Uterus (tissue), 4 donors: ENCODE measurements at places on chromosomes 4 and X. TPM values are rescaled to one million over a fixed set of nuclear protein-coding genes. Genes with fewer than 3 reads are reported as not detected.

The EREG gene
- total RNA-seq: not detected

The RTL3 gene
- not detected for total RNA-seq

DNA sequence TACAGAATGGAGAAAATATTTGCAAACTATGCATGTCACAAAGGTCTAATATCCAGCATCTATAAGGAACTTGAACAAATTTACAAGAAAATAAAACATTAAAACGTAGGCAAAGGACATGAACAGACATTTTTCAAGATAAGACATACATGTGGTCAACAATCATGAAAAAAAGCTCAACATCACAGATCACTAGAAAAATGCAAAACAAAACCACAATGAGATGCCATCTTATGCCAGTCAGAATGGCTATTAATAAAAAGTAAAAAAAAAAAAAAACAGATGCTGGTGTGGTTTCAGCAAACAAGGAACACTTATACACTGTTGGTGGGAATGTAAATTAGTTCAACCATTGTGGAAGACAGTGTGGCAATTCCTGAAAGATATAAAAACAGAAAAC lies 75.8 kb upstream of the IL13RA2 start:
- no peak overlapping the region for H3K27ac ChIP-seq
- no peak overlapping the region for H3K4me3 ChIP-seq
- no peaks in the 10 kb centered on the region for H3K36me3 ChIP-seq

DNA sequence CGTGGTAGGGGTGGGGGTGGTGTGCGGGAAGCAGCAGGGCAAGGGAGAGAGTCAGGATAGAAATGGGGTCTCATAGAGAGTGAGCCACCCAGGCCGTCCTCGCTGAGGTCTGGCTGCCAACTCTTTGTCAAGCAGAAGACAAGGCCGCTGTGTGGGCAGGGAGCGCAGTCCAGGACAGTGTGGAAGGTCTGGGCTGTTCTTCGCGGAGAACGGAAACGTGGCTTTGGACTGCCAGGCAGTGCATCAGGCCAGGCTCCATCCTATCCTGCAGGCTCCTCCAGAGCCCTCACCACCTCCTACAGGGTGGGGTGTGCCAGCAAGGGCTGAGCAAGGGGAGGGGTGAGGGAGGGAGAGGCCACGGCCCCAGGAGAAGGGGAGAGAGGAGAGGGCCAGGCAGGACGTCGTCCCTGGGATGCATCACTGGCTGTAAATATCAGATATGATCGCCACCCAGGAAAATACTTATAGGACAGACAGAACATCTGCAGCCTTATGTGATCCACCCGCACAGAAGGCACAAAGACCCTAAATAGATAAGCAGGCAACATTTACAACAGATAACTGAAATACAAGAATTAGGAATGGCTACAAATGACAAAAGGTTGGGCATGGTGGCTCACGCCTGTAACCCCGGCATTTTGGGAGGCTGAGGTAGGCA lies 85.3 kb downstream of the ABLIM2 start:
- no peak for DNase-seq
- H3K36me3 ChIP-seq: no peaks in the 10 kb centered on the region
- H3K27me3 ChIP-seq: peaks cover 12% of the 10 kb centered on the region
- H3K27ac ChIP-seq: no peak overlapping the region
- no peaks in the 10 kb centered on the region for H3K4me1 ChIP-seq
- H3K4me3 ChIP-seq: no peak overlapping the region

- no peaks in the 10 kb centered on the region for H3K36me3 ChIP-seq
- no peak overlapping the region for H3K27ac ChIP-seq
- no peak for DNase-seq
- no peaks in the 10 kb centered on the region for H3K27me3 ChIP-seq
These were observed 184.9 kb upstream of the DKK2 start for GRCh38 chr4:107220976-107221375.

DNA sequence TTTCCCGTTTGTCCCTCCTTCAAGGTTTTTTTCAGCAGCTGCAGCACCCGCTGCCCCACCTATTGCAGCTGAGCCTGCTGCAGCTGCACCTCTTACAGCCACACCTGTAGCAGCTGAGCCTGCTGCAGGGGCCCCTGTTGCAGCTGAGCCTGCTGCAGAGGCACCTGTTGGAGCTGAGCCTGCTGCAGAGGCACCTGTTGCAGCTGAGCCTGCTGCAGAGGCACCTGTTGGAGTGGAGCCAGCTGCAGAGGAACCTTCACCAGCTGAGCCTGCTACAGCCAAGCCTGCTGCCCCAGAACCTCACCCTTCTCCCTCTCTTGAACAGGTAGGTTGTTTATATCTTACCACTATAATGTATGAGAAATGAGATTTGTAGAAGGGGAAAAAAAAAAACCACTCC lies 4.5 kb downstream of the PRR27 start:
- DNase-seq: no peak
- no peaks in the 10 kb centered on the region for H3K36me3 ChIP-seq
- no peak overlapping the region for H3K27ac ChIP-seq

DNA sequence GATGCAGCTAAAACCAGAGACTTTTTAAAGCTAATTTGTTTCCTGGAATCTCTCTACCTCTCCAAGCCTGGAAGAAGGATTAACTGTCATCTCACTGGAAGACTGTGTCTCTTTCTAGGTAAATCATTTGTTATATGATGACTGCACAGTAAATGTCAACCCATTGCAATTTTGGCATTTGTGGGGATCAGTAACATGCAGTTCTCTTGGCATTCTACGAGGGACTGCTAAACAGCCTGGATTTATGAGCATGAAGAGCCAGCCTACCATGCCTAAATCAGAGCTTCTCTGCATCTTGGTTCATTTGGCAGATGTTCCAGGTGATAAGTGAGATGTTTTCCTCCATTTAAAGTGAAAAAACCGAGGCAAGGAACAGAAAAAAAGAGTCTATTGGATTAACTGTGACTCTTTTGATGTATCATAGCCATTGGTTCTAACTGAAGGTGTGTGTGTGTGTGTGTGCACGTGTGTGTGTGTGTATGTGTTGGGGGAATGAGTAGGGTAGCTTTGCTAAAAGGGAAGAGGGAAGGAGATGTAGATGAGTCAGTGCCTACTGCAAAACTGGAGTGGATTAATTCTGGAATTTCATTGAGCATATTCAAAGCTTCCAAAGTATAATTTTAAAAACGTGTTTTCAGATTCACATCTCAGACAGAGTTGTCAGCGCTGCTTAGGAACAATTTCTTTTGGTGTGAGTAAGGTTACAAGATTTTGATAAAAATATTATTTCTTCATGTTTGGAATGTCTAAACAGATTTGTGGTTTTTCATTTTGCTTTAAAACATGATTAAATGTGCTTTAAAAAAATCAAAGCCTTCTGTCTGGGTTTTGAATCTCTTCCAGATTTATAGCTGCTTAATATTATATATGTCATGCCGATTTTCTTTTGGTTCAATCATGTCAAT lies 123.2 kb upstream of the LNX1 start:
- no peaks in the 10 kb centered on the region for H3K4me1 ChIP-seq
- DNase-seq: no peak
- H3K27me3 ChIP-seq: no peaks in the 10 kb centered on the region
- H3K4me3 ChIP-seq: no peak overlapping the region
- peak overlapping the region; percentile 12 for H3K27ac ChIP-seq

GRCh38 chr4:2141022-2141761 lies 82.1 kb downstream of the NAT8L start:
- H3K4me1 ChIP-seq: no peaks in the 10 kb centered on the region
- no peak for DNase-seq
- H3K4me3 ChIP-seq: no peak overlapping the region

GRCh38 chr4:162849937-162850336 lies 316.8 kb downstream of the NAF1 start:
- no peak overlapping the region for H3K27ac ChIP-seq
- H3K36me3 ChIP-seq: no peaks in the 10 kb centered on the region
- H3K4me1 ChIP-seq: no peaks in the 10 kb centered on the region
- no peaks in the 10 kb centered on the region for H3K27me3 ChIP-seq
- H3K4me3 ChIP-seq: no peak overlapping the region

DNA sequence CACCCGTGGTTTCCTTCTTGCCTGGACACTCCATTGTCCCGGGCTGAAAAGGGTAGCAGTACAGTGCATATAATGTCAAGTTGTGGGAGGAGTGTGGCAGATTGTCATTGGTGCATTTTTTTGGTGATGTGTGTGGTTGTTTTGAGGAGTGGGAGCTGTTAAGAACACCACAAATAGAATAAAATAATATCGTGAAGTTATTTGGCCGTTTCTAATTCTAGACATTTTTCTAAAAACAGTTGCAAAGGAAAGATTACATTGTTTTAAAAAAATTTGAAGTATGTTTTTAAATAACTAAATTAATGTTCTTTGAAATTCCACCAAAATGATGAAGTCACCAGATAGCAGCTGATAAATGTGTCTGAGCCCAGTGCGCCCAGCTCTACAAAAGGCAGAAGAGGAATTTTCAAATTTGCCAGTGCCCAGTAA lies 1.3 kb downstream of the PKD2 start:
- H3K4me1 ChIP-seq: no peaks in the 10 kb centered on the region
- no peaks in the 10 kb centered on the region for H3K36me3 ChIP-seq
- no peaks in the 10 kb centered on the region for H3K27me3 ChIP-seq
- H3K4me3 ChIP-seq: peak overlapping the region; percentile 79
- DNase-seq: no peak

- DNase-seq: no peak
- H3K4me1 ChIP-seq: no peaks in the 10 kb centered on the region
- no peaks in the 10 kb centered on the region for H3K36me3 ChIP-seq
- no peak overlapping the region for H3K4me3 ChIP-seq
These were observed 13.1 kb upstream of the SULT1B1 start for GRCh38 chr4:69773484-69773883.

GRCh38 chr4:133592106-133592505 lies 443.0 kb downstream of the PCDH10 start:
- H3K4me3 ChIP-seq: no peak overlapping the region
- no peaks in the 10 kb centered on the region for H3K36me3 ChIP-seq
- H3K27ac ChIP-seq: no peak overlapping the region
- DNase-seq: no peak
- H3K4me1 ChIP-seq: no peaks in the 10 kb centered on the region
